Activated CD4-positive, CD25-positive, alpha-beta regulatory T cell (primary cell): ENCODE measurements at places on chromosomes 1 and 21.
A peak's percentile ranks its signal among the peaks of the same experiment; 100 is the strongest.

GRCh38 chr1:68140536-68140935 is 90.1 kb upstream of the DIRAS3 start:
- DNase-seq: no peak

DNA sequence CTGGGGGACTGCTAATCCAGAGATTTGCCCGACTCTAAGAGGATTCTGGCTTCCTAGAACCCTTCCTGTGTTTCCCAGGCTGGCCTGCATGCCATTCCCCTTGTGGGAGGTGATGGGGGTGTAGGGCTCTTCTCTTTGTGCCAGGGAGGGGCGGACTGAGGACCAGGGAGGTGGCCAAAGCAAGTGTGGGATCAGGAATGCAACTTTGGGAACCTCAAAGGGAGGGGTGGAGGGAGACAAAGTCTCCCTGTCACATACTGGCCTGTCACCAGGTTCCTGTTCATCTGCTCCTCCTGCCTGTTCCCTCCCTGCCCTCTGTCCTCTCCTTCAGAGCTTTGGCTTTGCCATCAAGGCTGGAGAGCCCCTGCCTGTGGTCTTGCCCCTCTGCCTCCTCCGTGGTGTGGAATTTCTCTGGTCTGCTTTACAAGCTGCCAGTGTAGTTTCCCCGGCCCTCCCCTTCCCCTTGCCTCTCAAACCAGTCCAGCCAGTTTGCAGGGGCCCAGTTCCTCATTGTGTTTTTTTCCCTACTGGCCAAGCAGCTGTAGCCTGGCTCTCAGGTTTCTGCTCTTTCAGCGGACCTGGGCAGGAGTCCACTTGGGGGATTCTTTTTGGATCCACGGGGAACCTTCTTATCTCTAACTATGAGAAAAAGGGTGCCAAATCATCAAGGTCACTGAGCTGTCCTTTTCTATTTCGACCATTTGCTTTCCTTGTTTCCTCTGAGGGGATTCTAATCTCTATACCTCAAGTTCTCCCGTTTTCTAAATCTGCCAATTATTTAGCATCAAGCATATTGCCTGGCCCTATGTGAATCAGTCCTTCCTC is 1.8 kb downstream of the CGN start:
- DNase-seq: no peak

DNA sequence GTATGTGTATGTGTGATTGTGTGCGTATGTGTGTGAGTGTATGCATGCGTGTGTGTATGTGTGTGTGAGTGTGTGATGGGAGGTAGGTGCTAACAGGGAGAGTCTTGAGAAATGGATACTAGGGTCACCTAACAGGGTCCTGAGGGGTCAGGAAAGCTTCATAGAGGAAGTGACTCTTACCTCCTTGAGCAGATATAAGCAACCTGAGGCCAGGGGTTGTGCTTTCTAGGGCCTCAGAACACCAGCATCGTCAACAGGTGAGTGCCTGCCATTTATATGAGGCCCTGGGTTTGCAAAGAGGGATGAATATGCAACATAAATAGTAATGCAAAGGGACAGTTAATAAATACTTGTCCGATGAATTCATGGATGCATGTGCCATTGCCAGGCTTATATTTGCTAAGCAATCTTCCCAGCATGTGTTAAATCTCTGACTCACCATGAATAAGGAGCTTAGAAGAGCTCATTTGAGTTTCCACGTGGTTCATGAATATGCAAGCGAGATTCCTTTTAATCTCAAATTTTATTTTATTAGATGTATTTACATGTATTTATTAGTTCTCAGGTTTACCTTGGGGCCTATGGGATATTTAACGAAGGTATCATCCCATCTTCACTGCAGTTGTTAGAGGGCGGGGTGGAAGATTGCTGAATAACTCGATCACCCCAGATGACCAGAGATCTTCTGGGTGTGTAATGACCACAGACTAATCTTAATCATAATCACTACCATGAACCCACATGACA is 438.3 kb downstream of the CAMTA1 start:
- DNase-seq: no peak

- DNase-seq: no peak
Measured at GRCh38 chr1:26059906-26060305, 7.5 kb downstream of the TRIM63 start.

- peak; percentile 19 for DNase-seq
Measured at GRCh38 chr1:66981679-66982078, 56.9 kb downstream of the MIER1 start.
